DMS53 (cell line): ENCODE measurements at places on chromosomes 13 and 19.

GRCh38 chr13:106529415-106530170 lies 5.9 kb downstream of the EFNB2 start:
- no peak for DNase-seq

GRCh38 chr13:98998831-98999638 lies 21.2 kb upstream of the DOCK9 start:
- no peak for DNase-seq

DNA sequence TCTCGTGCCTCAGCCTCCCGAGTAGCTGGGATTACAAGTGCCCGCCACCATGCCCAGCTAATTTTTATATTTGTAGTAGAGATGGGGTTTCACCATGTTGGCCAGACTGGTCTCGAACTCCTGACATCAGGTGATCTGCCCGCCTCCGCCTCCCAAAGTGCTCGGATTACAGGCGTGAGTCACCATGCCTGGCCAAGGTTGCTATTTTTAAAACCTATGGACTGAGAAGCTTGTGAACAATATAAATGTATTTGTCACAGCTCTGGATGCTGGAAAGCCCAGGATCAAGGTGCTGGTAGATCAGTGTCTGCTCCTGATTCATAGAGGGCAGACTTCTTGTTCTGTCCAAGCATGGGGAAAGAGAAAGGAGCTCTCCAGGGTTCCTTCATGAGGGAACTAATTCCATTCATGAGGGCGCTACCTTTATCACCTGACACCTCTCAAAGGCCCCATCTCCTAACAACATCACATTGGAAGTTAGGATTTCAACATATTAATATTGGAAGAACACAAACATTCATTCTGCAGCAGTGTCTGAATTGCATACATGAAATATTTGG lies 16.1 kb downstream of the CARD8 start:
- DNase-seq = no peak

GRCh38 chr19:20162821-20163220 lies 4.2 kb upstream of the ZNF486 start:
- DNase-seq = no peak

GRCh38 chr13:78587395-78587794 lies 16.0 kb downstream of the POU4F1 start:
- no peak for DNase-seq

GRCh38 chr19:49851456-49852259 lies 699 bp downstream of the PTOV1 start:
- peak; percentile 67 for DNase-seq

DNA sequence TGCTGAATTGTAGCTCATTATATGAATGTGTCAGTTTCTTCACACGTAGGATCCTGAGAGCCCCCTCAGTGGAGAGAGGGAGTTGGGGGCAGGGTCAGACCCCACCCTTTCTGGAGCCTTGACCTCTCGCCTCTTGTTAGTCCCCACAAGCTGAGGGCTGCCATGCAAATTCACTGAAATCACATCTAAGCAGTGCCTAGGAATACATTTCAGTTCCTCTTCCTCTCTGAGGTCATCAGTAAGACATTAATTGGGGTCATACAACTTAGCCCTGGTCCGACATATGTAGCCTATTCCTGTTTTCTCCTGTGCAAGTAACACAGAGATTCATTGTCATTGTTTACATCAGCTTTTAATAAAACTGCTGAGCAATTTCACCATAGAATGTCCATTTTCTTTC lies 30.0 kb downstream of the MYO9B start:
- no peak for DNase-seq

- peak; percentile 30 for DNase-seq
Observed at GRCh38 chr13:61466280-61466679, 50.6 kb upstream of the PCDH20 start.

GRCh38 chr13:52701728-52702465 lies 37.7 kb downstream of the CNMD start:
- DNase-seq = no peak

DNA sequence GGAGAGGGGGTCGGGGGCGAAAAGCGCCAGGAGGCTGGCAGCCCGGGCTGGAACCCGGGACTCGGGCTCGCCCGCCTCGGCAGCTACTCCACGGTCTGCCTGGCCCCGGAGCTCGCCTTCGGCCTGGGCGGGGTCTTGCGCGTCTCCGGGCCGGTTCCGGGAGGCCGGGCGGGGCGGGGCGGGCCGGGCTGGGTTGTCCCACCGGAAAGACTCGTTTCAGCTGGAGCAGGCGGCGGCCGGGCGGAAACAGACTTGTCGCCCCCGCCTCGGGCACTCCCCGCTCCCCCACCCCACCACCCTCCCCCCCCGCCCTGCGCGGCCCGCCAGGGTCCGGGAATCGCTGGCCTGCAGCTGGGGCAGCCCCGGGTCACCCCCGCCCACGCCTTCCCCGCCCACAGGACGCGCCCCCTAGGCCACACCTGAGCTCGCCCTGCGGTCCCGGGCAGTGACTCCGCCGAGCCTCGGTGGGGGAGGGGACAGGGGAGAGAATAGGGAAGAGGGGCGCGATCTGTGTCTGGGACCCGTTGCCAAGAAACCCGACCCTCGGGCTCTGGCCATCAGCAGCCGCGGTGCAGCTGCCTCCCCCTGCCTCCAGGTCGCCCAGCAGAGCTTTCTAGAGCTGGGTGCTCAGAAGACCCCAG lies 109.4 kb downstream of the KCTD15 start:
- DNase-seq = no peak

GRCh38 chr13:46062185-46062584 lies 9.6 kb upstream of the ZC3H13 start:
- DNase-seq = peak; percentile 1

- no peak for DNase-seq
Observed at GRCh38 chr13:43095771-43096719, 72.7 kb downstream of the DNAJC15 start.

DNA sequence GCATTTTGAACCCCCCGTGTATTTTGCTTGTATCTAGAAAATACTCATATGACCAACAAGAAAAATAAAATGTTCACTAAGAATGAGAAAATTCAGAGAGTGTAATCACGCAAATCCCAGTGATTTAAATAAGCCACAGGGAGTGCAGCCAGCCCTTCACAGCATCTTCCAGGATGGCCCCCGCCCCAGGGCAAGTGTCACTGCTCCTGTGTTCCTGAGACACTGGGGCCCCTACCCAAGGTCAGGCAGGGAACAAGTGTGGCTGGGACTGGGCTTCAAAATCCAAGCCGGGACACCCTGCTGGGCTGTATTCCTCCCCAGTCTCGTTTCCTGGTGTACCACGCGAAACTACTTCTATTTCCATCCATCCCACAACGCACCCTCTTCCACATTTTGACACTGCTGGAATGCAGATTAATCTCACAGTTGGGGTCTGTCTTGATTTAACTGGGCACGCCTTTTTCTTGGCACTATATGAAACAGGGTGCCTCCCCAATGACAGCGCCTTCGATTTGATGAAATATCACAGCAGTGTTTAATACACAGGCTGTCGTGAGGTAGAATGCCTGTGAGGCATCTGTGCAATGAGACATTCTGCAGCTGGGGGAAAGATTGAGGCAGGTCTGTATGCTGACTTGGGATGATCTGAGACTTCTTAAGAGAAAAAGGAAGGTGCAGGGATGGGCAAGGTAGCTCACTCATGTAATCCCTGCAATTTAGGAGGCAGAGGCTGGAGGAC lies 18.3 kb upstream of the CCNP start:
- no peak for DNase-seq

DNA sequence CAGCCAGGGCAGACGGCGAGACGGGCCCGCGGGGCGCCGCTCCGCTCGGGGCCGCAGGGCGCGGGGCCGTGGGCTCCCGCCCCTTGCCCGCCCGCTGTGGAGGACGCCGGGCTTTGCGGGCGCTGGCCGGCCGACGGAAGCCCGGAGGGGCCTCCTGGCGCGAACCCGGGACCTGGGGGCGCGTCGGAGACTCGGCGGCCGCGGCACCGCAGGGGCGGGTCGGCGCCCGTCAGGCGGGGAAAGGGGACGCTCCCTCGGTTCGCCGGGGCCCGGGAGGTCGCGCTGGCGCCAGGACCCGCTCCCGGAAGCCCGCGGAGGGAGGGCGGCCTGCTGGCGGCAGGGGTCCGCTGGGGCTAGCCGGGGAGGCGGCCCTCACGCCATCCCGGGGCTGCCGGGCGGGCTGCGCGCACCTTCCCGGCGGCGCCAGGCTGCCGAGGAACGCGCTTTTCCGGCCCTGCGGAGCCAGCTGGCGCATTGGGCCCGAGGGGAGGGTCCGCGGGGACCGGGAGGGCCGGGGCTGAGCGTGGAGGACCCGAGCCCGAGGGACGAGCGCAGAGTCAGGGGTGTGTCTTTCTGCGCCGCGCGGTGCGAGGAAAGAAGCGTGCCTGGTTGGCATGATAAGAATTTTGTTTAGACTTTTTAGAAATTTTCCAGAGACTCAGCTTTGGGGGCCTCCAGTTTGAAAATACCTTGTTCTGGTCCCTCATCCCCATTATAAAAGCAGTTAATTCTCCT lies 511 bp downstream of the GARRE1 start:
- peak; percentile 91 for DNase-seq

- DNase-seq = no peak
Observed at GRCh38 chr13:32010136-32010535, 21.4 kb upstream of the FRY start.

DNA sequence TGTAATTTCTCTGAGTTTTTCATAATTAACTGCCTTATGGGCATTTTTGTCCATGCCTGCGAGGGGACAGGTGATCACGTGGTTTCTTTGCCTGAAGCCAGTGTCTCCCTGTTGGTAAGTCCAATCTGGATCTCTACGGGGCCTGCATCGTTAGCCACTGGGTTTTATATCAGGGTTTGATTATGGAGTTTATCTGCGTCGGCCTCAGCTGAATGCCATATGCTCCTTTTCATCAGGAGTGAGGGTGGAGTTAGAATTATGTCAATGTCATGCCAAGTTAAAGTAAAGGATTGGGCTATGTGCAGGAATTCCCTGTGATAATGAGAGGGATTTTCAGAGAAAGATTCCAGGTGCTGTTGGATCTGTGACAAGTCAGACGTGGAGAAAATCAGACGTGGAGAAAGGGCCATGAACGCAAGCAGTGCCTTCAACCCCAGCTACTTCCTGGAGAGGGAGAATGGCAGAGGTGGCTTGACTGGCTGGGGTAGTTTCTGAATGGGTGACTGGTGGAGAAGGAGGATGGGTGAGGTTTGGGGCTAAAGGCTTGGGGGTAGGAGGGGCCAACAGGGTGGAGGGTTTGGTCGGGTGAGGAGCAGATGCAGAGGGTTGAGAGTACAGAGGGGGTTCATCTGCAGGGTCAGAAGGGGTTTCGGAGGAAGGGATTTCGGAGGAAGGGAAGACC lies 24.3 kb downstream of the TMEM255B start:
- no peak for DNase-seq

GRCh38 chr13:46644816-46645215 lies 91.8 kb downstream of the LRCH1 start:
- DNase-seq = no peak

DNA sequence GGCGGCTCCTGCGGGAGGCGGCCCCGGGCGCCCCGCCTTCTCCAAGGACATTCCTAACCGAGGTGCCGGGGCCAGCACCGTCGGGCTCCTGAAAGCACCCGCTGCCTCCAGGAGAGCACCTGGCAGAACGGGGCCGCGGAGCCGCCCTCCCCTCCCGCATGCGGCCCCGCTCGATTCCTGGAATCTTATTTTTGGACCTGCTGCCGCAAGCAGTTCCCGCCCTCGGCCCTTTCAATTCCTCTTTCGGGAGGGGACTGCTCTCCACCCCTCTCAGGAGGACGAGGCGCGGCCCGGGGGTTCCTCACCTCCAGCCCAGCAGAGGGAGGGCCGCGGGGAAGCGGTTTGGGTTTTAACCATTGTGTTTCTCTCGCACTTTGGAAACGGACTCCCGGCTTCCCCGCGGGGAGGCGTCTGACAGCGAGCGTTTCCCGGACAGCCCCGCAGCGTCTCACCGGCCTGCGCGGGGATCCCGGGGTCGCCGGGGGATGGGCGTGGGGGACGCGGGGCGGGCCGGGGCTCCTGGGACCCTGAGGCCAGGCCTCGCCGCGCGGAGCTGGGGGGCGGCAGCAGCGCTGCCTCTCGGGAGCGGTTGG lies 849 bp downstream of the GAS6 start:
- DNase-seq = peak; percentile 16

DNA sequence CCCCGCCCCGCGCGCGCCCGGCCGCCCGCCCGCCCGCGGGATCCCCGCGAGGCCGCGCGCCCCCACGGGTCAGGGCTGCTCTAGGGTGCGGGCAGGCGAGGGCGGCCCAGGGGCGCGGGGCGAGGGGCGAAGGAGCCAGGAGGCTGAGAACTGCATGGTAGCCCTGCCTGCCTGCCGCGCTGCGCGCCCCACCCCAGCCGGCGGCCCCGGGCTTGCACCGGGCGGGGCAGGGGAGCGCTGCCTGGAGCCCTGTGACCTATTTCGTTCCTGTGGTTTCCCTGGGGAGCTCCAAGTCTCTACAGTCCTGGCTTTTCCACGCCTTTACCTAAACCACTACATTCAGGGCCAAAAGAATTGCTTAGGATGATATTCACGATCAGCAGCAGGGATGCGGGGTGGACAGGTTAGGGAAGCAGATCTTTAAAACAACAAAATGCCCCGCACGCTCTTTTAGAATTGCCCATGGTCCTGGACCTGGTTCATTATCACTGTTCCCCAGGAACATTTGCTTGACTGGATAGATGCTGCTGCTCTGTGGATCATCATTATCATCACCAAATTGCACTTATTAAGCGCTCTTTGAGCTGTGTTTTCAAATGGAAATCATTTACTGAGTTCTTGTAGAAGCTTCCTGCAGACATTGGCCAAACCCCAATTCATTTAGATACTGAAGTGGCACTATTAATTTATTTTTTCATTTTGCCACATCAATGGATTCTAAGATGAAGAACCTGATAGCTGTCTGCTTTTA lies 421 bp upstream of the GPR12 start:
- DNase-seq = peak; percentile 52

DNA sequence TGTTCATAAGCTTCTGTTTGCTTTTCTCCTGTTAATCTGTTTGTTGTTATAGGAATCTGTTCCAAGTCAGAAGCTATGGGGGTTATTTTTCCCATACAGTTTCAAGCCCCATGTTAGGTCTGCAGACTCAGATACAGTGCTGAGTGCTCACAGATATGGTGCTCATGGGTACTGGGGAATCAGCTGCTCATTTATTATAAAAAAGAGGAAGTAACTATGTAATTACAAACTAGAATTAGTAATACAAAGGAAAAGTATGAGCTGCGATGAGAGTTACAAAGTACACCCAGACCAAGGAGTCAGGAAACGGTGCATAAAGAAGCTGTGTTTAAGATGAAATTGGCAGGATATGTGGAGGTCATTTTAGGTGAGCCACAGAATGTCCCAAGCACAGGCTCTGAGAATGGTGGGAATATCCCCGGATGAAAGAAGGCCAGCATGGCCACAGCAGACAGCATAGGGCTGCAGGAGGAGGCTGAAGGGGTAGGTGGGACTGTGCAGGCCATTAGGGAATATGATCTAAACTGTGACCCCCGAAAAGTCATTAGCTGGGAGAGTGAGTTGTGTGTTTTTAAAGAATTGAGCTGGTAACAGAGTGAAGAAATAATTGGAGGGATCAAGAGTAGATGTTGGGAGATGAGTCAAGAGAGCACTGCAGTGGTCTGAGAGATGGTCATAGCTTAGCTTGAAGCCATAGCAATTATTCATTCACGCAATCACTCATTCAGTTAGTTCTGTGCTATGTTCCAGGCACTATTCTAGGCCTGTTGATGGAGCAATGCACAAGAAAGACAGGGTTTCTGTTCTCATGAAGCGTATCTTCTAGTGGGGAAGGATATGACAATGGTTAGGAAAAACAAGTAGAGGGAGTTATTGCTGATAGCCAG lies 177.4 kb upstream of the UBL3 start:
- DNase-seq = no peak
